Activated gamma-delta T cell treated with anti-CD3 and anti-CD28 coated beads, Interleukin-2, amount 50 U/mL, for 16 hours (primary cell): ENCODE measurements at places on chromosomes 12 and 14.
A peak's percentile ranks its signal among the peaks of the same experiment; 100 is the strongest.

GRCh38 chr14:25988536-25988935 lies 609.3 kb downstream of the NOVA1 start:
- DNase-seq = no peak

DNA sequence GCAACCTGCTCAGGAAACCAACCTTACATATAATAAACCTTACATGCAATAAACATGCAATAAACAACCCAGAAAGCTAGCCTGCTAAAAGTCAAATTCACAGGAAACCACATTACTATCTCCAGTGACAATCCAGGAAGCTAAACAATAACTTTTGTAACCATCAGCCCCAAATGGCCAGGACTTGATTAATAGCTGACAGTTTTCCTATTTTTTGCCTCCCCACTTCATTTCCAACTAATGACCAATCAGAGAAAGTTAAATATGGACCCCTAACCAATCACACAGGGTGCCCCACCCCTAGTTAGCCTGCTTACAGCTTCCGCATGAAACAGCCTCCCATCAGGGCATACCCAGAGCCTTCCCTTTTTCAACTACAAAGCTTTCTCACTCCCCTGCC lies 152.2 kb upstream of the LMNTD1 start:
- no peak for DNase-seq

DNA sequence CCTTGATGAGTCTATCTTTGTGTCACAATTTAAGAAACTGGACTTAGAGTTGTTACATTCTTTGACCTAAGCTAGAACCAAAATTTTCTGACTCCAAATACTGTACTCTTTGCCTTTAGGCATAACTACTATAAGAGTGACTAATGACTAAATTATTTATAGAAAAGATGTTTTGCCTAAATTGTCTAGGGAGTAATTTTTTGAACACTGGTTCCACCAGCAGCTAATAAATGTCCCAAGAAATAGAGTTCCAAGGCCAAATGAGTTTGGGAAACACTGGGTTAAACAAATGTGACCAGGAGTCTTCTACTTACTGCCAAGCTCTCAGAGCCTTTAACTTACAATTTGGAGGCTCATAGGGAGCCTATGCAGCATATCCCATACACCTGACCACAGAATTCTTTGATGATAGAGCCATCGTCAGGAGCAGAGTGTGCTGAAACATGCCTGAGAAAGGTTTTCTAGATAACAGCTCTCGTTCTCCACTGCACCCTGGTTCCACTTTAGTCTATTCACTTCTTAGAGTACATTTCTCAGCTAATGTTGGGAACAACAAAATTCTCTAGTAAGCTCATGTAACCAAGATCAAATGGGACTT lies 215.9 kb upstream of the HMGA2 start:
- no peak for DNase-seq

DNA sequence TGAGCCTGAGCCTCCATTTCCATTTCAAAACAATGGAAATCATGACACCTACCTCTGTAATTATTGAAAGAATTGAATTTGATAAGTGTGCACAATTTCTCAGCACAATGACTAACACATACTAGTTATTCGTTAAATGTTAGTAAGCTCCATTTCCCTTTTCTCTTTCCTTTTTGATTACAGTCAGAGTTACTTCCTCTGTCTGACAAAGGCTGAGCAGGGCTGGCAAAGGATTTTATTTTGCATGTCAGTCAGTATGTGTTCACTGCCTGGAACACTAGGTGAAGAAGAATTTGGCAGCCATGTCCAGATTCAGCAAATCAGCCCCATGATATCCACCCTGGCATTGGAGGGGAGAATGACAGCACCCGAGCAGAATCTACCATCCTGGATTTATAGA lies 12.2 kb upstream of the RHOJ start:
- no peak for DNase-seq

GRCh38 chr14:75430116-75430515 lies 2.3 kb downstream of the JDP2 start:
- no peak for DNase-seq

DNA sequence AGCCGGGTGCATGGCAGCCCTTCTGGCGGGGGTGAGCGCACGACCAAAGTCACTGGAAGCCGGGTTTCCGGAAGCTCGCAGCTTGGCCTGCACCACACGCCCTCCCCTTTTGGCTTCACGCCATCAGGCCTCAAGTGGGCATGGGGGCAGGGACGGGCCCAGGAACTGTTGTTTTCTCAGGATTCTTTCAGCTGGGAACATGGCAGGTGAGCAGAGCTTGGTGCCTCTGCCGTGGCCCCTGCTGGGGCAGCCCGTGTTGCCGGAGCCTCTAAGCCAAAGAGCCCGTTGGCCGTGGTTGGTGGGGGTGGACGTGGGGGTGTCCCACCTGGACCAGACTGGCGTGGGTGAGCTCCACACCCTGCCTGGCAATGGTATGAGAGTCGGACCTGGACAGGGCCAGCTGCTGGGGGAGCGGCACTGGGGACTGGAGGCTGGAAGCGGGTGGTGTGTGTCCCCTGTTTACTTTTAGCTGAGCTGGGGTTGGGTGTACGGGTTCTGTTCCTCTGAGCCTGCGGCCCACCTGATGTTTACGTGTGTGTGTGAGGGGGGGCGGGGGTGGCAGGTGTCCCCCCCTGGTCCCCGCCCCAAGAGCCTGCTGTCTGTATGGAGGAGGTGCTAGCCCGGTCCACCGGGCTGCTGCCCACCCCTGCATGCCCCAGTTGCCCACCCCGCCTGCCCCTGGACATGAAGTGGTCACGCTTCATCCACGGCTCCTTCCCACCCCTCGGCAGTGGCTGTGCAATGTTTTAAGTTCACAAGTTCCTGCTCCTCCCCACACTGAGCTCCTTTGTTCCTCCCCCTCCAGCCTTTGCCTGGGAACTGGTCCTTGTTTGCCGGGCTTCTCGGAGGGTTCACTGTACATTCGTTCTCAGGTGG lies 28.7 kb upstream of the PLD4 start:
- no peak for DNase-seq

DNA sequence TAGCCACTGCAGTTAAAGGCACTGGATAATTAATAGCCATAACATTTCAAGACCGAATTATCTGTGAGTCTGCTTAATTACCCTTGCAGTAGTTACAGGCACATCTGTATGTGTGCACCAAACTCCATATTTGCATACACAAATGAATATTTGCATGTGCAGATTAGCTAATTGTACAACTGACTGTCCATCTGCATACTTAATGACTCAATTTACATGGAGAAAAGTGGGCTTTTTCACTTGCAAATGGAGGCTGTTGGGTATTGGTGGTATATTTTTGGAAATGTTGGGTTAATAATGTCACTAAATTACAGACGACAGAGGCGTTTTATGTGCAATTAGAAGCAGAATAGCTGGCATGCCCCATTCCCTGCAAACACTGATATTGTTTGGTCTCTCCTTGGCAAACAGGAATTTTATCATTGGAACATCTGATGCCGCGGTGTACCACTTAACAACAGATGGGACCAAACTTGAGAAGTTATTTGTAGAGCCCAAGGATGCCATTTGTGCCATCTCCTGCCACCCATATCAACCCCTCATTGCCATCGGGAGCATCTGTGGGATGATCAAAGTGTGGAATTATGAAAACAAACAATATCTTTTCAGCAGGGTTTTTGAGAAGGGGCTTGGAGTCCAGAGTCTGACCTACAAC lies 39.6 kb downstream of the CFAP251 start:
- no peak for DNase-seq

GRCh38 chr14:75980856-75981255 lies 939 bp downstream of the TGFB3 start:
- DNase-seq = no peak

- DNase-seq = no peak
Observed at GRCh38 chr14:94685681-94686485, 73.7 kb downstream of the SERPINA3 start.

GRCh38 chr14:31059152-31059924 lies 33.2 kb upstream of the STRN3 start:
- DNase-seq = no peak

- no peak for DNase-seq
Observed at GRCh38 chr12:39431002-39431796, 11.7 kb downstream of the KIF21A start.

DNA sequence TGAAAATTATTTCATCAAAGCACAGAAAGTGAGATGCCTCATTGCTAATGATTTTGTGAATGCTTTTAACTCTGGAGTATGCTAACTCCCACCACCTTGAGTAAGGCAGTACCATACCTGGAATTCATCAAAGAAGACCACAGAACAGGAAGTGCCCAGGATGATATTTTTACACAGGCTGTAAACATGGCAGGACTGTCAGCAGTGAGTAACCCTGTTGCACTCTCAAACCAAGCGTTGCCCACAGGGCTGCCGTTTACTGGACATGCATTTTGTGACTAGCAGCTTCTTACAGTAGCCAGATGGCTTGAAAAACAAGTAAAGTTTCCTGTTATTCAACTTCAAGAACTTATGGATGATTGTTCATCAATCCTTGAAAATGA lies 42.4 kb downstream of the RALGAPA1 start:
- DNase-seq = no peak

- DNase-seq = no peak
Observed at GRCh38 chr14:34012978-34013720, 62.3 kb upstream of the EGLN3 start.

DNA sequence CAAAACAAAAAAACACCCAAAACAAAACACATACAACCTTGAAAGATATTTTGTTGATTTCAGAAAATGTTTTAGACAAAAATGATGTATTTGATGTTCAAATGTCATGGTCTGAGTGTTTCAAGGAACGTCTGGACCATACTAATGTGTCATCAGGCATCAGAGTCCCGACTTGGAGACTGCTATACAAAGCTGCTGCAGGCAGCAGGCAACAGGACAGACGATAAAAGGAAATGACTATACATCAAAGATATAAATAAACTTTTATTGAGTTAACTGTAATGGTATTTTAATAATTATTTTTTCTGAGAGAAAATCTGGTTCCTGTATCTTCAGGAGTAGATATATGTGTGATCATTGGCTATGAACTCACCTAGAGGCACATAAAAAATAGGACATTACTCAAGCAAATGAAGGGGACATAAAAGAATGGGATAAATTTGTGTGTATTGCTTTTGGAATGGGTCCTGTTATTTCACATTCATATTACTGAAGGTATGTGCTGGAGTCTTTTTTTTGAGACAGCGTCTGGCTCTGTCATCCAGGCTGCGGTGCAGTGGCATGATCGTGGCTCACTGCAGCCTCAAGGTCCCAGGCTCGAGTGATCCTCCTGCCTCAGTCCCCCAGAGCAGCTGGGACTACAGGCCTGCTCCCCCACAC lies 87.3 kb upstream of the HECTD1 start:
- no peak for DNase-seq

- no peak for DNase-seq
Observed at GRCh38 chr14:94544726-94545125, 16.5 kb upstream of the SERPINA4 start.

GRCh38 chr14:59274991-59275391 lies 86.5 kb downstream of the DAAM1 start:
- no peak for DNase-seq

DNA sequence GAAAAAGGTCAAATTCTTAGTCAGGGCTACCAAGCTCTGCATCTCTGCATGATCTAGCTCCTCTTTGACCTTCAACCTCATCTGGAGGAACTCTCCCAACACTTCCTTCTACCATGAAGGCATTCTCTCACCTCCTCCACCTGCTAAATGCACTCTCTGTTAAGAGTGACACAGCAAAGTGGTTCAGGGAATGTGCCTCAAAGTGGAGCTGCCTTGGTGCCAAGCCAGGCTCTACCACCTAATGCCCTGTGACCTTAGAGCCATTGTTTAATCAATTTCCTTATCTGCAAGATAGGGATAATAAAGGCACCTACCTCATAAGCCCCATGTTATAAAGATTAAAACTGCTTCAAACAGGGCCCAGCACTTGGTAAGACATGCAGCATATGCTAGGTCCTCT lies 236.7 kb downstream of the ANO2 start:
- DNase-seq = no peak

DNA sequence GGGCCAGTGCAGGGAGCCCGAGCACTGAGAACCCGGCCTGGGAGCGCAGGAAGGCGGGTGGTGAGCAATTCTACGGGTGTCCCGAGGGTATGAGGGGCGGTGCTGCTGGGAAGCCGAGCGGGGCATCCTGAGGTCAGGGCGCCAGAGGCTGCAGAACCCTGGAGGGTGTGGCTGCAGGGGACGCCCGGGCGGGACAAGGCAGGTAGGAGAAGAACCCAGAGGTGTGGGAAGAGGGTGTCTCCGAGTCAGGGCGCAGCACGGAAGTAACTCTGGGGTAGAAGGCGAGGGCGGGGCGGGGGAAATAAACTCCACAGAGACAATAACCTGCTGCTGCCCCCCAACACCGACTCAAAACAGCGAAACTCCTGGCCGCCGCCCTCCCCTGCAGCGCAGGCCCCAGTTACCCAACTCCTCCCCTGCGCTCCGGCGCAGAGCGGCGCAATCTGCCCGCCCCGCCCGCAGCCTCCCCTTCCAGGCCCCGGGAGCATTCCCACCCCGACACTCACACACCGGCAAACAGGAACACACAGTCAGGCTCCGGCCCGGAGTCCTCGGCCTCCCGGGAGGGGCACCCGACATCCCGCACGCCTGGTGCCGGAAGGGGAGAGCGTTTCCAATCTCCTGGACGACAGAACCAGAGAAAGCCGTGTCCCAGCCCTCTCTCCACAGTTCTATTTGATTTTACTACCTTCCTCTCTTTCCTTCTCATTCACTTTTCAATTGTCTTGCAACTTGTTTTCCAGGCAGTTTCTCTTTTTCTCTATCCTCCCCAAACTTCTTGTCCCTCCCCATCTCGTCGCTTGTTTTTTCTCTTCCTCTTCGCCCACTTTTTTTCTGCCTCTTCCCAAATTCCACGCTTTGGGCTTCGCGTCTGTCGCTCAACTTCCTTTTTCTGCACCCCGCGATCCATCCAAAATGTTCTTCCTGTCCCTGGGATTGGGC lies 2.4 kb downstream of the HRK start:
- no peak for DNase-seq

DNA sequence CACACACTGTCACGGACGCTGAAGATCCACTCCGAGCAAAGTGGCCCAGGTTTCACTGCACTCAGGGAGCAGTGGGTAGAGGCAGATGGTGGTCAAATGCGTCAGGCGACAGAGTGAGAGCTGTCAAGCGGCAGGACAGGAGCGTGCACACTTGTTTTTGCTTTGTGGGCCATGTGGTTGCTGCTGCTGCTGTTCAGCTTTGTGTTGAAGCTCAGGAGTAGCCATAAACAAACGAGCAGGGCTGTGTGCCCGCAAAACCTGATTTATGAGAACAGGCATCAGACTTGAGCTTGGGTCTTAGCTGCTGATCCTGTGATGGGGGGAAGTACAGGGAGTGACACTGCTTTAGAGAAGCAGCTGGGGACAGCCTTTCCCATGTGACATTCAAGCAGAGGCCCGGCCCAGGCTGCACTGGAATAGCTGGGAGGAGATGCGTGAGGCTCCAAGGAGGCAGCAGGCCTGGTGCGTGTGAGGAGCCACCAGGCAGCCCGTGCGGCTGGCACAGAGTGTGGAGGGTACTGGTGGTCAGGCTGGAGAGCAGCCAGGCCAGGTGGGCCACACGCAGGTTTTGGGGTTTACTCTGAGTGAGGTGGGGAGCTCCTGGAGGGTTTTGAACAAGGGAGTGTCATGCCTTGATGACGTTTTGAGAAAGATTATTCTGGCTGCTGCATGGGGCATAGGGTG lies 31.1 kb upstream of the ASPG start:
- no peak for DNase-seq

DNA sequence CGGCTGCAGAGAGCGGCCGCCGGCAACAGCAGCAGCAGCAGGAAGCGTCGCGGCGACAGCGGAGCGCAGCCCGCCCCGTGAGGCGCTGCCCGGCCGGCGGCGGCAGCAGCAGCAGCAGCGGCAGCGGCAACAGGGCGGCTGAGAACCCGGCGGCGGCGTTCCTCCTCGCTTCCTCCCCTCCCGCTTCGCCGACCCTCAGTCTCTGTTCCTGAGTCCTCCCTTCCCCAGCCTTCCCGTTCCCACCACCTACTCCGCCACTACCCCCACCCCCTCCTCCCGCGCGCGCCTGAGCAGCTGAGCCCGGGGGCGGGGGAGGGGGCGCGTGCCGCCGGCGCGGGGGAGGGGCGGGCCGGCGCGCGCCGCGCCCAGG lies 310 bp downstream of the BICDL1 start:
- DNase-seq = peak; percentile 17
